ENCODE measurements at places on chromosomes 3 and 15.

GRCh38 chr3:47836986-47837385 lies 34.0 kb downstream of the DHX30 start:
- no peak for DNase-seq

GRCh38 chr15:66036859-66037258 lies 167.6 kb downstream of the RAB11A start:
- no peak for DNase-seq

- no peak for DNase-seq
Observed at GRCh38 chr3:73164622-73165021, 103.2 kb downstream of the EBLN2 start.

DNA sequence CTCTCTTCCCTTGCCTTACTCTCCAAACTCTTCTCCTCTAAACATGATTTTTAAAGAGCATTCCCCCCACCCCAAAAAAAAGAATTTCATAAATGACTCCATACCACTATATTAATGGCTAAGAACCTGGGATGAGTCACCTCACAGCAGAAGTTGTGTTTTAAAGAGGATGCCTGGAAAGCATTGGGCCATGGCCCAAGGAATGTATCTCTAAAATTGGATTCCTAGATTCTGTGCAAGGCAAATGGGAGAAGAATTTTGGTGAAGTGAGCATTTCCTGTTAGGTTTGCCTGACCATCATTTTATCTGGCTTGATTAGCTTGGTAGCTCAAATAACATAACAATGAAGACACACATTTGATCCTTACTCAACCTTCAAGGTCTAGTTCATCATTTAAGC lies 251.4 kb downstream of the NR1D2 start:
- no peak for DNase-seq

DNA sequence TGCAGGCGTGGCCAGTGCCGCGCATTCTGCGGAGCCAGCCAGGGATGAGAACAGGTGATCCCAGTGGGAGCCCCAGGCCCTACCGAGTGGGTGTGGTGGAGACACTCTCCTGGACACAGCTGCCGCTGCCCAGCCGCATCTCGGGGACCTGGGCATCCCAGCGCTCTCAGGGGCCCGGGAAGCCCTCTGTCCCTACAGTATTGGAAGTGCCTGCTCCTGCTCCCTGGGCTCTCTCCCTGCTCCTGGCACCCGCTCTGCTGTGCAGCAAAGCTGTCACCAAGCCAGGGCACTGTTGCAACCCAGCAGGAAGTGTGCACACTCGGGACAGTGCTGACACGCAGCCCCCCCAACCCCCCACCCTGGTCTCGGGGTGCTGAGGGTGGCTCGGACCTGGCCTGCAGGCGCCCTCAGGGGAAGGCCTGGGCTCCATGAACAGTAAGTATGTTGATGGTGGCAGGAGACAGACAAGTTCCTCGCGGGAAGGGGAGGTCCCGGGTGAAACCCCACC lies 1177.4 kb upstream of the GBE1 start:
- no peak for DNase-seq

All from SK-N-MC (cell line).